ENCODE measurements at places on chromosomes 6 and 20. TPM values are rescaled to one million over a fixed set of nuclear protein-coding genes. Genes with fewer than 3 reads are reported as not detected.

- H3K4me3 ChIP-seq, result no peak overlapping the region
- H3K4me1 ChIP-seq, result peaks cover 6% of the 10 kb centered on the region
- no peaks in the 10 kb centered on the region for H3K27me3 ChIP-seq
- peak; percentile 29 for DNase-seq
Observed at GRCh38 chr6:11333132-11333849, 100.8 kb upstream of the NEDD9 start.

DNA sequence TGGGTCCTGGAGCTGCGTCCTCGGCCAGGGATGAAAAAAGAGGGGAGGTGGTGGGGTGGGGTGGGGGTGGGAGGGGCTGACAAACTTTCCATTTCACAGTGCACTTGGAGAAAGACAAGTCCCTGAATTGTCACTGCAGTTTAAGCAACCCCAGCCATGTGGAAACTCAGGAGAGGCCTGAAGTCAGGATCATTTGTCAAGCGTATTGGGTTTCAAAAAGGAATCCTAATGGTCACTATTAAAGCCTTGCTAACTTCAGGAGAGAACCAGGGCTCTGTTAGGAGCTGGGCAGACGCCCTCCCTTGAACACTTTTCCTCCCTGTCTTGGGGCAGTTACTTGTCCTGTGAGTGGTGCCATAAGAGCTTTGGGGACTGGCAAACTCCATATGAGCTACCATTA is 159.9 kb downstream of the FNDC1 start:
- peaks cover 9% of the 10 kb centered on the region for H3K36me3 ChIP-seq
- DNase-seq, result no peak
- no peaks in the 10 kb centered on the region for H3K27me3 ChIP-seq
- H3K4me1 ChIP-seq, result no peaks in the 10 kb centered on the region

GRCh38 chr6:150907383-150907782 is 41.9 kb downstream of the MTHFD1L start:
- no peaks in the 10 kb centered on the region for H3K27me3 ChIP-seq
- peaks cover 29% of the 10 kb centered on the region for H3K36me3 ChIP-seq
- no peak for DNase-seq
- H3K4me1 ChIP-seq, result no peaks in the 10 kb centered on the region
- H3K27ac ChIP-seq, result no peak overlapping the region
- no peak overlapping the region for H3K4me3 ChIP-seq

GRCh38 chr6:1929931-1930330 is 315.5 kb downstream of the GMDS start:
- H3K27me3 ChIP-seq, result no peaks in the 10 kb centered on the region
- H3K27ac ChIP-seq, result no peak overlapping the region
- H3K4me3 ChIP-seq, result no peak overlapping the region
- peaks cover 14% of the 10 kb centered on the region for H3K4me1 ChIP-seq

Gene ARFGEF3
- total RNA-seq, result 20.0 TPM
